ENCODE measurements at places on chromosomes 12 and 14.

DNA sequence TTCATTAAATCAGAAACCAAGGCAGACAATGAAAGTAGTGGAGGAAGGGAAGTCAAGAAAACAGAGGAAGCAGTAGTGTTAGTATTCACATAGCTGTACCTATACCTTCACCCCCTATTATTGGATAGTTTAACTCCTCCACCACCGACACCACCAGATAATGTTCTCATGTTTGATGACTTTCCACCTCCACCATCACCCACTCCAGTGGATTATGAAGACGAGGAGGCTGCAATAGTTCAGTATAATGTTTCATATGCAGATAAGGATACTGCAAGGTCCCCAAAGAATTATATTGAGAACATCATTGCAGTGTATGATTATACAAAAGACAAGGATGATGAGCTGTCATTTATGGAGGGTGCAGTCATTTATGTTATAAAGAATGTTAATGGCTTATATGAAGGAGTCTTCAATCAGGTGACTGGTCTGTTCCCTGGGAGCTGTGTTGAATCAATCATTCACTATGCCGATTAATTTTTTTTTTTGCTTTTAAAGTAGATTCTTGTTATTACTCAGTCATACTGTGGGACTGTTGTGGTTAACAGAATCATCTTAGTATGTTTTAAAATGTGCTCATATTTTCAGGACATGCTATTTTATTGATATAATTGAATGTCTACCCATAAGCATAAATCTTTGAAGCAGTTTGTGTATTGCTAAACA is 32.2 kb upstream of the KTN1 start:
- DNase-seq, result no peak

DNA sequence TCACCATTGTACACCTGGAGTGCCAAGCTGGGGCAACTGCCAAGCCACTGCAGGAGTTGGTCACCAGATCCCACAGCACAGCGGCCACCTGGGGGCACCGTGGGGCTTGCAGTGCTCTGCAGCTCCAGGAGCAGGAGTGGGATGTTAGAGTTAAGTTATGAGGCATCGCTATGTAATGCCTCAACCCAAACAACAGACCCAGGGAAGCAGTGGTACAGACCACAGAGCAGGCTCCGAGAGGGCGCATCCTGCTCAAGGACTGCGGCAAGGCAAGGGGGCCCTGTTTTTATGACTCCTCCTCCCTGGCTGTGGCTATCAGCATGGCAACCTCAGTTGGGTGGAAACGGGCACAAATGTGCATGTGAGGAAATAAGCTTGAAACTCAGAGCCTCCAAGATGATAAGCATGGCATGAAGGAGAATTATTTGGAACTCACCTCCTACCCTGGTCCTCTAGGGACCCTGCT is 63.1 kb downstream of the ARL6IP4 start:
- DNase-seq, result peak; percentile 96

- DNase-seq, result no peak
These were observed 790.8 kb upstream of the TBX3 start for GRCh38 chr12:115474539-115475353.

GRCh38 chr12:62258941-62259630 is 1.1 kb upstream of the USP15 start:
- DNase-seq, result no peak

DNA sequence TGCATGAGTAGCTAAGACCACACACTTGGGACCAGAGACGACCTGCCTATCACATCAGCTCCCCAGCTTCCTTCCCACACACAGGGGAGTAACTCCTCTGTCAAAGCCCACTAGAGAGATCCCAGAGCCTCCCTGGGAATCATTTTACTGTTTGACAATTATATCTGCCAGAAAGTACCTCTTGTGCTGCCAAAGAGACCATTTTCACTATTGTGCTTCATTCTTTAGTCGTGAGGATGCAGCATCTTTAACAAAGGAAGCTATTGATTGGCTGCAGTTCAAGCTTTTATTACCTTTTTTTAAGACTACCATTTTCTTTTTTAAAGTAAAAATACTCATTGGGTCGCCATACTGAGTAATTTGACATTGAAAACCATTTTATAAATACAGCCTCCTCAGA is 194.5 kb upstream of the RGS6 start:
- DNase-seq, result no peak
